ENCODE measurements at places on chromosomes 6 and 20.

DNA sequence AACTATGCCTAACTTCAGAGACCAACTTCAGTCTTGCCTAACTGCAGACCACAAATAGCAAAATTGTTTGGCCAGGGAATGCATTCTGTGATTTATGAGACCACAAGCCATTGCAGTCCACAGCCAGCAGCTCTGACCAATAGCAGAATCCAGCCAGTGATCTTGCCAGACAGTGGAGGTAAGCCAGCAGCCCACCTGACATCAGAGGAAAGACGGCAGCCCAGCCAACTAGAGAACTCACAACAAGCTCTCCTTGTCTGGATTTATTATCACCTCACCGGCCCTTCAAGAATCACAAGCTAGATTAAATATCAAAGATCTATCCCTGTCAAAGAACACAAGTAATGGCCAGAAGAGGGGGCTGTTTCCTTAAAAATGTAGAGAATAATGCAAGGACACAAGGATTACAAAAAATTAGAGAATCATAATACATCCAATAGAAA is 66.5 kb upstream of the SLC35F1 start:
- DNase-seq, result no peak

GRCh38 chr20:41615676-41616075 is 2.5 kb downstream of the CHD6 start:
- no peak for DNase-seq

- no peak for DNase-seq
These were observed 59.8 kb downstream of the SOD2 start for GRCh38 chr6:159633196-159633595.

GRCh38 chr6:71310261-71310660 is 21.6 kb downstream of the OGFRL1 start:
- no peak for DNase-seq

DNA sequence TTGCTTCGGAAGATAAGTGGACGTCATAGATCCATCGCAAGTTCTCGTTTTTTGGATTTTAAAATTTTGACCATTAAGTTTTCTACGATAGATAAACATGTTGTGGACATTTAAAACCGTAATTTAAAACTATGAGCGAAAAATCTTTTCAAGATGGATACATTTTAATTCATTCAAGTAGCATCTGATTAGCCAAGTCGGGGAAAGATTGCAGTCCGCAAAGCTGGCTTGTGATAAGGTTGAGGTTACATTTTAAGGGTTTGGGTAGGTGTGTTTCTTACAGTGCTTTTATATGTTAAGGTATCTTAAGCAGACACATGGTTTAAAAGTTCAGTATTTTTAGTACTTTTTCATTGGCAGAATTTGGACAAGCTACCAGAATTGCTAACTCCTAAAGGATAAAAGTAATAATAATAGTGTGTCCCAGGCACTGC is 1.2 kb downstream of the WTAP start:
- DNase-seq, result peak; percentile 7

DNA sequence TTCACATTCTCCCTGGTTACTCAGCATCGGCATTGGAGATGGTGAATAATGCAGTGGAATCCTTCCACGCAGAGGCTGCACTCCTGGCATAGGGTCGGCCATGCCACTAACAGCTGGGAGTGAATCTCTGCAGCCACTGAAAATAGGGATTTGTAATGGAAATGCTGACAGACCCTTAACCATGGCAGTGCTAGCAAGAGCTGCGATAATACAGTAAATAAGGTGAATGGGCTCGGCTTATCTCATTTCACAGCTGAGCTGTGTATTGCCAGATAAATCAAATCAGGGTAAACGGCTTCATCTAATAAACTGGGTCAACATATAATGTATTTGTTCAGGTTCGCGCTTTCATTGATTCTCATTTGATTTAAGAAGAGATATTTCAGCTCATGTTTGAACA is 156.8 kb downstream of the SLC35B3 start:
- DNase-seq, result no peak

GRCh38 chr6:158474961-158475343 is 84.9 kb upstream of the TMEM181 start:
- DNase-seq, result no peak

DNA sequence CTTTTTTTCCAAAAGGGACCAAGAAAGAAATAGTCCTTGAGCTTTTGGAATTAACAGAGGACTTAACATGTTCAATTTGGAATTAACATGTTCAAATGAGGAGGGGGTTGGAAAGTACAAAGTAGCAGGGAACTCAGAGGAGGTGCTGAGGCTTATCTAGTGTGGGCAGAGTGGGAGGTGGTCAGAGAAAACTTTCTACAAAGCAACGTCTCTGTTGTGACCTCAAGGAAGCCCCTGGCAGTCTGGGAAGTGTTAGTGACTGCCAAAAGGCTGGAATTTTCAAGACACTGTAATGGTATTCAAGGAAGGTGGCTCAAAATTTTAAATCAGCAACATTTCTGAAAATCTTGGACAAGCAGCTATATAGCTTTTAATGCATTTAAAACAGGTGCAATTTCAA is 7.3 kb downstream of the ECI2 start:
- DNase-seq, result no peak

GRCh38 chr20:47816487-47817451 is 31.5 kb upstream of the SULF2 start:
- DNase-seq, result no peak

- DNase-seq, result no peak
These were observed 3.8 kb upstream of the ARFGAP1 start for GRCh38 chr20:63268671-63269439.

DNA sequence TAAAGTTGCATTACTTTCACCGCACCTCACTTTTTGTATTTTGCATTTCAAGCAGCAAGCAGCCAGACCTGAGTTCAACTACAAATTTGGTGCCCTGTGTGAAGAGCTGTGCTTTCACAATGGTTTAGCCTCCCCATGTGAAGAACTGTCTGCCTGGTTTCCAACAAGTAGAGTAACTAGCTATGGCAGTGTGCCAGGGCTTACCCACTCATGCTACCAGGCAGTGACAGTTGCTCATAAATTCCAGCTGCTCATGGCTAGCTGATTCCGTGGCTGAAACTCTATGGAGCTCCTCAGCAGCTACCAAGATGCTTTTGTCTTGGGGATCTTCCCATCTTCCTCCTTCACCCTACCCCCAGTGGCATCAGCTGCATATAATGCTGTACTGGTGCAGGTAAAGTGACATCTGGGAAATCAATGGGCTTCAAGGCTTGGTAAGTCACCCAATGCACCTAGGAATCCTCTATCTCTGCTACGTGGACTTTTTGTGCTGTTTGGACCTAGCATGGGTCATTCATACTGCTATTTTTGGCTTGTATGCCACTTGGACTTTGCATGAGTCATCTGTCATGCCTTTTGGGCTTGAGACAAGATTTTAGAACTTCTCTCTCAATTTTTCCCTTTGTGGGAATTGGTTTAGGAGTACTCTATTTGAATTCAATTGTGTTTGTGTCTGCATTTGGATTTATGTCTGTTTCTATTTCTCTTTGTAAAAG is 176.5 kb upstream of the GJE1 start:
- DNase-seq, result no peak

DNA sequence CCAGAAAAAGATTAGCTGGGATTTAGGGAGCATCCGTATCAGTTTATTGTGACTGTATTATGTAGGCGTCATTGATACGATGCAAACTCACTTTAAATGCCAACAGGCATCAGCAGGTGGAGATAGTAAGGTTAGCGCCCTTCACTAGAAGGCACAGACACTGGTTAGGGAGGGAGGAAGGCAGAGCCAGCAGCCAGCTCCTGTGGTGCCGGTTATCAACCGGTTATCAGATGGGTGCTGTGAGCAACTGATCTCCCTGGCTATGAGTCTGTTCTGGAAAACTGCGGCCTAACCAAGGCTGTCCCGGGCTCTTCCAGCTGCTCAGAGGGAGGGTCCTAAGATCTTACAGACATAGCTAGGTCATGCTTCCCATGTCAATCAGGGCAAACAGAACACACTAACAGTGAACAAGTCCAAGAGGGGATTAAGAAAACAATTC is 47.5 kb upstream of the CD93 start:
- no peak for DNase-seq

DNA sequence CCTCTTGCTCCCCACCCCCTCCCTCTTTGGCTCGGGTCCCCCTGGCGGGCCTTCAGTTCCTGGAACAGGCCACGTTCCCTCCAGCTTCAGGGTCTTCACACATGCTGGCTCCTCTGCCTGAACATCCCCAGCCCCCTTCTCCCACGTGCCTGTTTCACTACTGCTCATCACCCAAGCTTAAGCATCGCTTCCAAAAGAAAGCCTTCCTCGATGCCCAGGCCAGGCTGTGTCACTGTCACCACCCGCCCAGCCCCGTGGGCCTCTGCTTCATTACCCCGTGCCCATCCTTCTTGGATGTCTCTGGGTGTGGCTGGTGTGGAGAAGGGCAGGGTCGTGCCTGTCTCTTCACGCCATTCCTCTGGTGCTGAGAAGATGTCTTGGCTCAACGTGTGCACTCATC is 2.8 kb downstream of the DLGAP4 start:
- DNase-seq, result no peak

- DNase-seq, result no peak
These were observed 903 bp downstream of the SLC4A11 start for GRCh38 chr20:3237958-3238615.

DNA sequence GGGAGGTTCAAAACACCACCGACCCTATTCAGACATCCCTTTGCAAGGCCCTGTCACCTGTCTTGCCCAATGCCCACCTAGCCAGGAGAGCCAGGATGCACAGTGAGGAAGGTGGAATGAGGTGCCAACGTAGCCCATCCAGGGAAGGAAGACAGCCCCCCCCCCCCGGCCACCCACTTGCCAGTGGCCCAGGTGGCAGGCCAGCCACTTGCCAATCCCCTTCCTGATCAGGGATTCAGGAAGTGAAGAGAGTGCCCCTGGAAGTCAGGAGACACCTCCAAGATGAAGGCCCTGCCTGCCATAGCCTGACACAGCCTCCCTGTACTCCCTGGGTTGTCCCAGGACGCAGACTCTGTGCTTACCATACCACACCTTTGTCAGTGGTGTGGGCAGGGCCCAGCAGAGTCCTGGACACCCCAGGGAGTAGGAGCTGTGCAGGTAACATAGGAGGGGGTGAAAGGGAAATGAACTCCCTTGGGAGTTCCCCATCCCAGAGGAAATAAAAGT is 54.7 kb downstream of the MRPL14 start:
- DNase-seq, result no peak

- no peak for DNase-seq
These were observed 1.8 kb downstream of the ZBTB9 start for GRCh38 chr6:33456156-33456555.

DNA sequence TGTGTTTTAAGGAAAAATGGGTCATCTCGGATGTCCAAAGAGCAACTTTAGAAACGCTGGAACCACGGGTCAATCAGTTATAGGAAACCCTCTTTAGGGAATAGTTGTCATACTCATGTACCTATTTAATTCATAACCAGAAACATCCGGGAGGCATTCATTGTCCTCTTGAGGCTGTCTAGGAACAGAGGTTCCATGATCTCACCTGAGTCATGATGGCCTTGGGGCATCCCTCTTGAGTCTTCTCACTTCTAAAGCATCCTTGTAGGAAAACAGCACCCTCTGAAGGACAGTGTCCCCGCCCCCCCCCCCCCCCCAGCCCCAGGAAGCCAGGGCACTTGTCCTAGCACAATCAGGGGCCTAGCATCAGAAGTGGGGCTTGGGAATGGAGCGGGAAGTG is 46.3 kb upstream of the CDH4 start:
- DNase-seq, result no peak

DNA sequence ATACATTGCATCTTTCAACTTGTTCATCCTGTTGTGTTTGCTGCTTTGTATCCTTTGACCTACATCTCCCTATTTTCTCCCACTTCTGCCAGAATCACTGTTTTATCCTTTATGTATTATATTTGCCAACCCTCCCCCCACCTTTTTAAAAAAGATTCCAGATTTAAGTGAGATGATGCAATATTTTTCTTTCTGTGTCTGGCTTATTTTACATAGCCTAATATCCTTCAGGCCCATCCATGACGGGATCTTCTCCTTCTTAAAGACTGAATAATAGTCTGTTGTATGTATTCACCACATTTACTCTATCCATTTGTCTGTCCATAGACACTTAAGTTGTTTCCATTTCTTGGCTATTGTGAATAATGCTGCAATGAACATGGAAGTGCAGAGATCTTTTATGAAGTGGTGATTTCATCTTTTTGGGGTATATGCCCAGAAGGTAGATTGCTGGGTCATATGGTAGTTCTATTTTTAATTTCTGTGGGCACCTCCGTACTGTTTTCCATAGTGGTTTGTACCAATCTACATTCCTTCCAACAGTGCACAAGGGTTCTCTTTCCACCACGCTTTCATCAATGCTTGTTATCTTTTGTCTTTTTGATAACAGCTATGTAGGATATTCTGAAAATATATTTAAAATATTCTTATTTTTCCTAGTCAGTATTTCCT is 181.0 kb downstream of the CDKAL1 start:
- no peak for DNase-seq

DNA sequence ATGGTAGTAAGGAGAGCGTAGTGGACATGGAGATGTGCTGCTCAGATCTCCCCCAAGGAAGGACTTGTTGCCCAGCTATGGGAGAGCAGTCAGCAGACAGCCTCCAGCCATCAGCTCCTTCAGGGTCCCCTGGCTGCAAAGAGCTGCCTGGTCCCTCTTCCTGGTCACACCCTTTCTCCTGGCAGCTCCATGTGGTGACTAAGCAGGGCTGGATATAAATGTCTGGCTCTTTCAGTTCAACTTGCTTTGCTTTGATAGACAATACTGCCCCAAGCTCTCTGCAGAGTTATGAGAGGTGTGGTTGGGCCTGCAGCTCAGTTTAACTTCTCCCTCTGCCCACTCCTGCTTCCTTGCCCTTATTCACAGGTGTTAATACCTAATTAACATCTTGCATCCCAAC is 64.1 kb upstream of the DDR1 start:
- DNase-seq, result no peak

- no peak for DNase-seq
These were observed 209.6 kb downstream of the ERMARD start for GRCh38 chr6:169960886-169961611.

- no peak for DNase-seq
These were observed 226.1 kb upstream of the GJE1 start for GRCh38 chr6:141906569-141907080.

- DNase-seq, result no peak
These were observed 9.7 kb upstream of the ADGRF5 start for GRCh38 chr6:46931416-46931815.

GRCh38 chr6:142811923-142812322 is 133.1 kb downstream of the HIVEP2 start:
- DNase-seq, result no peak

GRCh38 chr6:37922563-37922962 is 103.0 kb downstream of the ZFAND3 start:
- DNase-seq, result no peak

DNA sequence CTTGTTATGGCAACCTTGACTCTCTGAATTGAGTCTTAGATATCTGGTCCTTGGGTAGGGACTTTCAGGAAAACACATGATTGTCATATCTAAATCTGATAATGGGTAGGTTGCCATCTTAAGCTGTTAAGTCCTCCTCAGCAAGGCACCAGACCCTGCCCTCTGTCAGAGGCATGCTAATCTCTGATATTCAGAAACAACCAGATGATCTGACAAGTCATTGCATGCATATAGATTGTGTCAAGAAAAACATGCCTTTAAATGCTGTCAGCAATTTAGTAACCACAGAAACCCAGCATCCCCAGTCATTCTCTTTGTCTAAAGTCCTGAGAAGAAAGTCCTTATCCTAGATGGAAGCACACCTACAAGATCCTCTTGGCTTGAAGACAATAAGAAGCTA is 149.1 kb downstream of the EDN1 start:
- no peak for DNase-seq

- DNase-seq, result peak; percentile 60
These were observed 7.9 kb downstream of the NKX2-2 start for GRCh38 chr20:21505810-21506530.

GRCh38 chr20:24739746-24740145 is 209.3 kb upstream of the CST7 start:
- no peak for DNase-seq

GRCh38 chr6:150466196-150466595 is 97.4 kb downstream of the IYD start:
- no peak for DNase-seq
